A673 (cell line): ENCODE measurements at places on chromosomes 12 and 14. TPM values are rescaled to one million over a fixed set of nuclear protein-coding genes. Genes with fewer than 3 reads are reported as not detected.

The OASL gene
- total RNA-seq = 0.70 and 0.73 TPM in 2 replicates

The SLCO1A2 gene
- not detected in 2 replicates for total RNA-seq

The DENND5B gene
- 7.2 and 7.6 TPM in 2 replicates for total RNA-seq

The ACVRL1 gene
- 0.17 and 0.28 TPM in 2 replicates for total RNA-seq

The NKX2-1 gene
- total RNA-seq = not detected in 2 replicates

The ANO2 gene
- not detected in 2 replicates for total RNA-seq

The PGAM5 gene
- 108 and 121 TPM in 2 replicates for total RNA-seq

The MYO1H gene
- total RNA-seq = not detected in 2 replicates

The CCDC177 gene
- total RNA-seq = 0.09 TPM in 1 of 2 replicates, not detected in the other

The DIO3 gene
- not detected in 2 replicates for total RNA-seq

GRCh38 chr12:50403001-50403440 lies 2.3 kb downstream of the LARP4 start:
- no peaks in the 10 kb centered on the region for H3K27me3 ChIP-seq
- no peak overlapping the region for H3K27ac ChIP-seq
- no peaks in the 10 kb centered on the region for H3K36me3 ChIP-seq

DNA sequence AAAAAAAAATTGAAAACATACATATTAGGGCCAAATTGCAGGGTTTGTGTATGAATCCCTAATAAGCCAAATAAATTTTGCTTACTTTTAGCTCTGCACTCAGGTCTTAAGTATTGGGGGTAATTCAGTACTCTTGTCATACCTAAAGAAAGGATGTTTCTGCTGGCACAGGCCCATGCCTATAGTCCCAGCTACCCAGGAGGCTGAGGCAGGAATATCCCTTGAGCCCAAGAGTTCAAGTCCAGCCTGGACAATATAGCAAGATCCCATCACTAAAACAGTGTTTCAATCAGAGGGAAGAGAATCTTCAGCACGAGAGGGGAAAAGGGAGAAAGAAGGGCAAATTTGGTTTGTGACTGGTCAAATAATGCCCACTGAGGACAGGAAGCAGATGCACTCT lies 3.4 kb upstream of the GPR19 start:
- DNase-seq = no peak
- peaks cover 12% of the 10 kb centered on the region for H3K4me1 ChIP-seq
- no peaks in the 10 kb centered on the region for H3K36me3 ChIP-seq
- no peak overlapping the region for H3K27ac ChIP-seq
- no peak overlapping the region for H3K4me3 ChIP-seq

DNA sequence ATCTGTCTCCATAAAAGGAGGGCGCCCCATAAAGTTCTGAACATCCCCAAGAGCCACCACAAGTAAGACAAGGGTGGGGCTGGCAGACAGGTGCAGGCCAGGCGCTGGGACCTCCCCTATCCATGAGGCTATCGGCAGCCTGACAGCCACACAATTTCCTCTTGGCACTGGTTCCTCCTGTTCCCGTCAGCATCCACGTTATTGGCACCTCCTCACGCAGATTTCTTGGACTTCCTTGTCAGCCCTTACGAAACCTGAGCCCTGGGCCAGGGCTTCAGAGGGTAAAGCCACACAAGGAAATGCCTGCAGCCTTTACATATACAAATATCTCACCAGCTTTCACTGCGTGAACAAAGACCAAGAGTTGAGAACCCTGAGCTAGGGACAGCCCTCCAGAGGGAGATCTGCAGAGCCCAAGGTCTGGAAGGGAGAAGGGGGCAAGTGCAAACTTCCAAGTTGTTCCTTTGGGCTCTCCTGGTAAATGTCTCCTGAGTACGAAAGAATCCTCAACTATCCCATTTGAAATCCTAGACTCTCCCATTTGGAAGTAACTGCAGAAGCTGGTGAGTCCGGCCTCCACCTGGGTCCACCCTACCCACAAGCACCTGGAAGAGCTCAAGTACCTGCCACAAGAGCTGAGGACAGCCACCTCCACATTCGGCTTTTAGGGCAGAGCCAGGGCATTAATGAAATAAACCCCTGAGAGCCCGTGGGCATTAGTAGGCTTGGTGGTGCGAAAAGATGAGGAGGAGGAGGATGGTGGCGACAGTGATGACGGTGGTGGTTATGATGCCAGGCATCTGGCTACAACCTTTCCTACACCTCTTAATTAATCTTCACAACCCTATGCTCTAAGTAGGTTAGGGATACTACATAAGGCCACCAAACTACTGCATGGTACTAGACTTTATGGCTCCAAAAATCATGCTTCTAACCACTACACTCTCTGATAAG lies 5.5 kb upstream of the TC2N start:
- no peaks in the 10 kb centered on the region for H3K27me3 ChIP-seq
- no peak overlapping the region for H3K4me3 ChIP-seq
- H3K4me1 ChIP-seq = no peaks in the 10 kb centered on the region

- no peaks in the 10 kb centered on the region for H3K27me3 ChIP-seq
- DNase-seq = no peak
- no peak overlapping the region for H3K27ac ChIP-seq
- no peaks in the 10 kb centered on the region for H3K36me3 ChIP-seq
- H3K4me3 ChIP-seq = no peak overlapping the region
- no peaks in the 10 kb centered on the region for H3K4me1 ChIP-seq
These were observed 592.5 kb upstream of the NOVA1 start for GRCh38 chr14:27190296-27190695.

DNA sequence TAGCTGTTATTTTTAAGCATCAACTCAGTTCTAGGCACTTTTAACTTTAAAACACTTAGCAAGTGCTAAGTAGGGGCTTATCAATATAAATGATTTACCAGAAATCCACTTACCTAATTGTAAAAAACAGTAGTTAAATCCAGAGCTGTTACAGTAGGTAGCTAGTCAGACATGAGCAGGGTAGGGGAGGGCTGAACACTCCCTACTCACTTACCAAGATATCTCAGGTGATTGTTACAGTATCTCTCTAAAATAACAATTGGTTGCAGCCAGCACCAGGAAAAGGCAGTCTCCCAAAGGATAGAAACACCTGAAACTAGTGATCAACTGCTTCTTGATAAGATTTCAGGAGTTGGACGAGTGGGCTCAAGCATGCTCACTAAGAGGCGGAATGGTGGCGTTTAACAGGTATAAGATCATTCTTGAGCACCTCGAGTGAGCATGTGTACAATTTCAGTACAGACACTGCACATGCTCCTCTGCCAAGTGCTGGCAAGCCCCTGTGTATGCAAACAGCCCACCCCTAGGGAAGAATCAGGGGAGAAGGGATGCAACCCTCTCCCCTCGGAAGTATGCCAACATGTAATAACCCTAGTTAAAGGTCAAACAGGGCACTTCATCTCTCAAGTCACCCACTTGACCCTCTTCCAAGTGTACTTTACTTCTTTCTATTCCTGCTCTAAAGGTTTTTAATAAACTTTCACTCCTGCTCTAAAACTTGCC lies 1113.6 kb upstream of the SEL1L start:
- H3K4me1 ChIP-seq = no peaks in the 10 kb centered on the region
- no peak for DNase-seq
- no peak overlapping the region for H3K27ac ChIP-seq
- H3K36me3 ChIP-seq = no peaks in the 10 kb centered on the region
- H3K4me3 ChIP-seq = no peak overlapping the region

GRCh38 chr14:97164021-97164420 lies 366.8 kb downstream of the VRK1 start:
- H3K4me3 ChIP-seq = no peak overlapping the region
- DNase-seq = peak; percentile 84
- H3K27me3 ChIP-seq = no peaks in the 10 kb centered on the region
- no peaks in the 10 kb centered on the region for H3K36me3 ChIP-seq

DNA sequence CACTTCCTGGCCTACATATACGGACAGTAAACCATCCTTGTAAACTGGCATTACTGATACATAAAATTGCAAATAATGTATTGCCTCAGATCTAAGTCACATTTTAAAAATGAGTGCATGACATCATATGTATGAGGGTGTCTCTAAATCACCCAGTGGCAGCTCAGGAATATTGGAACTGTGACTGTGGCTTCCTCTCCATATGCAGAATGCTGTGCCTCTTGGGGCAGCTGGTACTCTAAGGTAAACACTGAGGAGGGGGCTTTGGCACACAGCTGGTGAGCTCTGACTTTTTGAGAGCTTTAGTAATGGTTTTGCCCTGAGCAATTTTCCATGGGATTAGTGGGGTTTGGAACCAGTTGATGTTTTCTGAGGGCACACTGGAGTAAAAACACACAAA lies 263.7 kb downstream of the BMP4 start:
- H3K27me3 ChIP-seq = peaks cover 26% of the 10 kb centered on the region
- H3K36me3 ChIP-seq = no peaks in the 10 kb centered on the region
- H3K4me3 ChIP-seq = no peak overlapping the region
- H3K27ac ChIP-seq = no peak overlapping the region
- no peaks in the 10 kb centered on the region for H3K4me1 ChIP-seq
- DNase-seq = no peak

GRCh38 chr14:22580625-22581024 lies 8.4 kb downstream of the DAD1 start:
- H3K36me3 ChIP-seq = no peaks in the 10 kb centered on the region
- no peak overlapping the region for H3K4me3 ChIP-seq
- H3K27ac ChIP-seq = no peak overlapping the region
- no peaks in the 10 kb centered on the region for H3K27me3 ChIP-seq

DNA sequence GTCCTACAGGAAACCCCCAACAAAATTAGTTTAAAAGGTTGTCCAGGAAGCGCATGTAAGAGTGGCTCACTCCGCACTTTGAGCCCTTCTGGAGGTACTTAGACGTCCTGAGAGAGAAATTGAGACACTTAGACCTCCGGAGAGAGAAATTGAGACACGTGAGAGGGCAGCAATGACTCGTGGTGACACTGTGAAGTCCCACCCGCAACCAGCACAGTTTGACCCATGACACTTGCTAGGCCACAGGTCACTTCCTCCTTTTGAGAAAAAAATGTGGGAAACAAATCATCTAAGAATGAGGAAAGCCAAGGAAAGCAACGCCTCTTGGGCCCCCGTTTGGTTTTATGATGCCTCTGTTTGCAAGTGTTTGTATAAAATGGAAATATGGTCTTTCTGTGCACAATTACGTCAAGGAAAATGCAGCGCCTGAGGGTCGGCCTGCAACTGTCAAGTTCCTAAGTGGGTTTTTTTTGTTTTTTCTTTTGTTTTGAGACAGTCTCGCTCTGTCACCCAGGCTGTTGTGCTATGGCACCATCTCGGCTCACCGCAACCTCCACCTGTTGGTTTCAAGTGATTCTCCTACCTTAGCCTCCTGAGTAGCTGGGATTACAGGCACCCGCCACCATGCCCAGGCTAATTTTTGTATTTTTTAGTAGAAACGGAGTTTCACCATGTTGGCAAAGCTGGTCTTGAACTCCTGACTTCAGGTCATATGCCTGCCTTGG lies 13.6 kb upstream of the CDCA4 start:
- DNase-seq = no peak
- H3K27me3 ChIP-seq = peaks cover 6% of the 10 kb centered on the region
- no peaks in the 10 kb centered on the region for H3K36me3 ChIP-seq
- no peak overlapping the region for H3K27ac ChIP-seq
- no peak overlapping the region for H3K4me3 ChIP-seq

DNA sequence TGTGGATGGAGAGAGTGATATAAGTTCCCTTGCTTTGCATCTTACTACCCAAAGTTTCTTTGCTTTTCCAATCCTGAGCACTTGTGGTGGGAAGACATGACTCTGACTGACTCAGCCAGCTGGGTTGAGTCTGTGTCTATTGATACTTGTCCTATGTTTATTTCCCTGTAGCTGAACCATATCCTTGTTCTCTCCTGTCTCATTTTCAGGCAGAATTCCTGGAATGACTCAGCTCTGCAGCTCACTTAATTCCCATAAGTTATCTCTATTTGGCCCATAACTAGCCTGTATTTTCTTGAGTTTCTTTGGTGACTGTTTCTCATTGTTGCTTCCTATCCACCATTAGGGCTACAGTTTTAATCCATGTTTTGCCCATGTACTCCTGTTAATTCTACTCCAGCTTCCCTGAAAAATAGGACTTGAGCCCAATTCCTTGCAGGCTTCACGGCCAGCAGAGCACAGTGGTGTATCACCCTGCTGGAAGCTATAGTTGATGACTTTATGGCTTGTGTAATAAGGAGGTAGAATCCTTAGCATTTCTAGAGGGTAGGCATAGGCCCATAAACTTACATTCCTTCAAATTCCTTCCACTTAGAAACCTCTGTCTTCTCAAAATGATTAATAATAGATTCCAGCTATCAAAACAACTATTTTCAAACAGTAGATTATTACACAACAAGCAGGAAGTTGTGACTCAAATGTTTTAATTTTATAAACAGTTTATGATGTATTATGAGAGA lies 183.1 kb downstream of the TMTC3 start:
- H3K27me3 ChIP-seq = no peaks in the 10 kb centered on the region
- H3K27ac ChIP-seq = no peak overlapping the region
- H3K36me3 ChIP-seq = no peaks in the 10 kb centered on the region
- no peak for DNase-seq

DNA sequence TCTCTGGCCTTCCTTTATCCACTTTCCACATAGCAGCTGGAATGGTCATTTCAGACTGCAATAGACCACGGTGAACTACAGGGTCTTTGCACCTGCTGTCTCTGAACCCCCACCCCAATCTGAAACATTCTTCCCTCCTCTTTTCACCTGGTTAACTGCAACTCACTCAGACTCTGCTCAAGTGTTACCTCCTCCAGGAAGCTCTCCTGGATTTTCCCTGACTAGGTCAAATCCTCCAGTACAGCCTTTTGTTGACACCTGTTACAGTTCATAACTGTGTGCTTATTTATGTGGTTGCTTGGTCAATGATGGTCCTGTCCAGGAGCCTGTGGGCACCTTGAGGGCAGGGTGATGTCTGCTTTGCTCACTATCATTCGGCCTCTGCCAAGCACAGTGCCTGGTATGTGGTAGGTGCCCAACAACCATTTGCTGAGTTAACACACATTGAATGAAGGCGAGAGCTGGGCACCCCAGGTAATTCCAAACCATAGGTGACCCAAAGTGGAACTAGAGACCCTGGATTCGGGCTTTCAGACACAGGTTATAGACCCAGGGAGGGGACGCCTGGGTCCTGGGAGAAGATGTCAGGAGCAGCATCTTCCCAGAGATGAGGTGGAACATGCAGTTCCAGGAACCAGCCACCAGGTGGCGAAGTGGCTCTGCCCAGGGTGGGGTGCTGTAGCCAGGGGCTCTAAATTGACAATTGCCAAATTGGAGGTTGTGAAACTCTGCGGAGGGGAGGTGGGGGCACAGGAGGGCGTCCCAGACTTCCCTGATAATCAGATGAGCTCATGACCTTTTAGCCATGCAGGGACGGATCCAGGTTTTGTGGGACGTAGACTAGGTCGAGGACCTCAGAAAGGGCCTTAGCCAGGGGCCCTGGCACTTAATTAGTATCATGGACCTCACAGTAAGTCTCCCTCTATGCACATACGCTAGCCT lies 28.1 kb downstream of the TRPV4 start:
- peak; percentile 62 for DNase-seq
- no peaks in the 10 kb centered on the region for H3K27me3 ChIP-seq
- no peaks in the 10 kb centered on the region for H3K4me1 ChIP-seq
- no peak overlapping the region for H3K27ac ChIP-seq
- no peak overlapping the region for H3K4me3 ChIP-seq

DNA sequence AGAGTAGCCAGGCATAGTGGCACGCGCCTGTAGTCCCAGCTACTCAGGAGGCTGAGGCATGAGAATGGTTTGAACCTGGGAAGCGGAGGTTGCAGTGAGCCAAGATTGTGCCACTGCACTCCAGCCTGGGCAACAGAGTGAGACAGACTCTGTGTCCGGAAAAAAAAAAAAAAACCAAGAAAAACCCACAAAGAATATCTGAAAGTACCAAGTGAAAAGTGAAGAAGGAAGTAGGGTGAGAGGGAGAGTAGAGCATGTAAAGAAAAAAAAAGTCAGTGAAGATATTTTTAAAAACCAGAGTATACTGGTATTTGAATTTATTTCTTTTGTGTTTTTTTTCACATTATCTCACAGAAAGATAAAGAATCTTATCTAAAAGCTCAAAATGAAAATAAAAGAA lies 43.3 kb upstream of the ISM2 start:
- H3K4me1 ChIP-seq = peaks cover 29% of the 10 kb centered on the region
- peak overlapping the region; percentile 88 for H3K27ac ChIP-seq
- no peak for DNase-seq
